ENCODE measurements at places on chromosomes 6 and 20.

GRCh38 chr6:53603386-53604116 is 58.6 kb upstream of the GCLC start:
- DNase-seq: no peak

DNA sequence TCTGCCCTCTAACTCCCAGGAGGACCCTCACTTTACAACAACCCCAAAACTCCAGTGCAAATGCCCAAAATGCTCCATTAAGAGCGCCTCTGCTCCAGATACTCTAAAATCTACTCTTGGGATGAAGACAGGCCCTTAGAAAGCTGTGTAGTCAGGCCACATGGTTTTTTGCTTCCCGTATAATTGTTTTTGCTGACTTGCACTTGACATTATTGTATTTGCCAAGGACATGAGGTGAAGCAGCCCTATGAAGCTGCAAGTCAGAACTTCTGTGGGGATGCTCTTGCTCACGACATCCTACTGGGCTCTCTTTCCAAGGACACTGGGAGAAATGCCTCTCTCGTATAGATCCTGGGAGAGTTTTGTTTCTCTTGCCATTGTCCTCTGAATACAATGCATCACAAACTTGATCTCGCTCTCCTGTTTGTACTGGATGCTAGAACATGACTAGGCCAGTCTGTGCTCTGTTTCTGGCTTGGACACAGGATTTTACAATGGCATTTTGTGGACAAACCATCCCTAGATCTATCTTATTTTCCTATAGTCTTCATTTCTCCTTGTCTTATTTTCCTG is 177.2 kb upstream of the DTNBP1 start:
- DNase-seq: no peak

- DNase-seq: no peak
Measured at GRCh38 chr20:23690581-23690980, 1.7 kb upstream of the CST4 start.

DNA sequence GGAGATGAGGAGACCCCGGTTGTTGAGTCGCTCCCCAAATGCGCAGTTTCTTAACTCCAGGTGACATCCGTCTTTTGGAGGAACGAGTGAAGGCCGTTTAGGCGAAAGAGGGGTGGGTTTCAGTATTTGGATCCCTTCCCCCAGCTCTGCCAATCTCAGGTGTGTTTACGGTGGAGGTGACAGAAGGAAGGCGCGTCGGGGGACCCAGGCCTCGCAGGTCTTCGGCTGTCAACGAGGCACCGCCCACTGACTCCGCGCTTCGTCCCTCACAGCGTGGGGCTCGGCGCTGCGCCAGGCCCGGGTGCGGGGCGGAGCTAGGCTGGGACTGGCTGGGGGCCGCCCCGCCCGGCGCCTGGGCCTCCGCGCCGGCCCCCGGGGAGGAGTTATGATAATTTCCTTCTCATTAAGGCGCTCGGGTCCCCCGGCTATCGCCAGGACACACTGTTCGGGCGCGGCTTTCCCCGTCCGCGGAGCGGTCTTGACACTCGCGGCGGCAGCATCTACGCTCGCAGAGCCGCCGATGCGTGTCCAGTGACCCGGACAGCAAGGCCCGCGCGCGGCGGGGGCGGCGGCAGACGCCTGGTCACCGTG is at the start of gene TFAP2C:
TFAP2C (plus strand) TSS at position 434 of the 591 bp plus-strand sequence. CDS start 239 bp downstream, outside the sequence.
- peak; percentile 50 for DNase-seq

- no peak for DNase-seq
Measured at GRCh38 chr20:34037767-34038166, 44.1 kb downstream of the RALY start.

DNA sequence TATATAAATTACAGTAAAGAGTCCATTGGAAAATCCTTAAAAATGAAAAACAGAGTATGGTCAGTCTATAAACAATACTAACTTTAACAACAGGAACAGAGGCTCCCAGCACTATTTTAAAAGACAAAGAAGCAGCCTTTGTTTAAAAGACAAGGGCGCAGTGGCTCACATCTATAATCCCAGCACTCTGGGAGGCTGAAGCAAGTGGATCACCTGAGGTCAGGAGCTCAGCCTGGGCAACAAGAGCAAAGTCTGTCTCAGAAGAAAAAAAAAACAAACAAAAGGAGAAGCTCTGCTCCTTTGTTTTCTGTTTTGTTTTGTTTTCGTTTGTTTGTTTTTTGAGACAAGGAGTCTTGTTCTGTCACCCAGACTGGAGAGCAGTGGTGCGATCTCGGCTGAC is 89.4 kb downstream of the DTNBP1 start:
- DNase-seq: no peak

- DNase-seq: no peak
Measured at GRCh38 chr20:32589256-32589655, 4.1 kb upstream of the NOL4L start.

GRCh38 chr6:166636191-166636933 is 9.3 kb upstream of the RPS6KA2 start:
- DNase-seq: no peak

DNA sequence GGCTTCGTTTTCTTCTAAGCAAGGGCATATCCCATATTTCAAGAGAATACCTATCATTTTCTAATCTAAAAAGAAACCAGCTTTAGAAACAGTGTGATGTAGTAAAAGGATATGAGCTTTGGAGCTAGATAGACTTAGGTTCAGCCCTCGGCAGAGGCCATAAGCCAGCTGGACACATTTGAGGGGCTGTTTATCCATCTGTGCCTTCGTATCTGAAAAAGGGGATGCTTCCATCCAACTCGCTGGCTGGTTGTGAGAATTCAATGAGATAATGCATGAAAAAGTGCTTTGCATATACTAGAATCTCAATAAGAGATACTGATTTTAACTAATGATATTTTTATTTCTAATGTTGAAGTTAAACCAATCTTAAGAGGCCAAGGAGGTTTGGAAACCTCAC is 58.0 kb downstream of the PRL start:
- no peak for DNase-seq

DNA sequence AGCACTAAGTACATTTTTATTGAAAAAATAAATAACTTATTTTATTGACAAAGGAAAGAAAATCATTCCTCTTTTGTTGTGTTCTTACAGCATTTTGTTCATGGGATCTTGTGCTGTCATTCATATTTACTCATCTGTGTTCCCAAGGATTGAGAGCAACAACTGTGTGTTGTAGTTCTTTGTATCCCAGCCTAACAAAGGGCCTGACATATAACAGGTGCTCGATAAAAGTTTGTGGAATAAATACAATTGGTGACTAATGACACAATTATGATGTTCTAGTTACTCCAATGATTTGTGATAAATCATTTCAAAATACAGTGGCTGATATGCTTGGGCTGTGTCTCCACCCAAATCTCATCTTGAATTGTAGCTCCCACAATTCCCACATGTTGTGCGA is 7.9 kb upstream of the OGFRL1 start:
- no peak for DNase-seq

DNA sequence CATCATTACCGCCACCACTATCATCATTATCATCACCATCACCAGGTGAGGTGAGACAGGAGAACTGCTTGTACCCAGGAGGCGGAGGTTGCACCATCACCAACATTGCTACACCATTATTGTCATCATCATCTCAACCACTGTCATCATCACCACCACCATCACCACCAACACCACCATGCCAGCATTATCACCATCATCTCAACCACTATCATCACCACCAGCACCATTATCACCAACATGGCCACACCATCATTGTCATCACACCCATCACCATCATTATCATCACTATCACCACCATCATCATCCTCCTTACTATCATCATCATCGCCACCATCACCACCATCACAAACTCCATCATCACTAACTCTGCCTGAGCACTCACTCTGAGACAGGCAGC is 661.8 kb upstream of the DEFB115 start:
- DNase-seq: no peak

DNA sequence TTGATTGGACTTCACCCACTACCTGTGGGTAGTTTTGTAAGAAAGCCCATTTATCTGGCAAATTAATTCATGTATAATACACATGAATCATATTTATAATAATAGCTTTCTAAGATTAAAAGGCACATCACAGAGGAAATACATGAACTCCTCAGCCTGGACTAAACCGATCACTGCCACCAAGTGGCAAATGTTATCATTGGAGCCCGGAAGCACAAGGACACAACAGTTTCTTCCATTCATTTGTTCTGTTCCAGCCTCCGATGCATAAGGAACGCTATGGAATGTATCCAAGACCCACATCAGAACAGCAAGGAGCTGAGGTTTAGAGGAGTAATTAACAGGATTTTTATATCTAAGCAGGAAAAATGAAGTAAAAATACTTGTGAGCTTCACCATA is 13.9 kb upstream of the IPCEF1 start:
- DNase-seq: peak; percentile 10

- no peak for DNase-seq
Measured at GRCh38 chr6:55643861-55644260, 64.9 kb upstream of the HMGCLL1 start.

DNA sequence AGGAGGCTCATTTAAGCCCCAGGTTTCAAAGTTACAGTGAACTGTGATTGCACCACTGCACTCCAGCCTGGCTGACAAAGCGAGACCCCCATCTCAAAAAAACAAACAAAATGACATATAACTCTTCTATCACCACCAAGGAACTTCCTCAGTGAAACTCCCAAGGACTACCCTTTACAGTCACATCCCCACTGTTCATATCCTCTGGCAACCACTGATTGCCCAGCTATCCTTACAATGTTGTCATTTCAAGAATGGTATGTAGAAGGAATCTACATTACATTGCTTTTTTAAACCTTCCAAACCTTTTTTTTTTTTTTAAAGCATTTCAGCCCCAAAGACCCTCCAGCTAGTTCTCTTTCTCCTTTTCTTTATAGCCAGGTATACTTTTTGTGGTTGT is 123.1 kb upstream of the CARMIL1 start:
- no peak for DNase-seq

- no peak for DNase-seq
Measured at GRCh38 chr6:25387483-25387882, 108.3 kb downstream of the CARMIL1 start.

GRCh38 chr6:39102071-39102820 is 12.7 kb downstream of the SAYSD1 start:
- DNase-seq: peak; percentile 70

GRCh38 chr6:5481750-5482149 is 220.4 kb downstream of the FARS2 start:
- DNase-seq: no peak

DNA sequence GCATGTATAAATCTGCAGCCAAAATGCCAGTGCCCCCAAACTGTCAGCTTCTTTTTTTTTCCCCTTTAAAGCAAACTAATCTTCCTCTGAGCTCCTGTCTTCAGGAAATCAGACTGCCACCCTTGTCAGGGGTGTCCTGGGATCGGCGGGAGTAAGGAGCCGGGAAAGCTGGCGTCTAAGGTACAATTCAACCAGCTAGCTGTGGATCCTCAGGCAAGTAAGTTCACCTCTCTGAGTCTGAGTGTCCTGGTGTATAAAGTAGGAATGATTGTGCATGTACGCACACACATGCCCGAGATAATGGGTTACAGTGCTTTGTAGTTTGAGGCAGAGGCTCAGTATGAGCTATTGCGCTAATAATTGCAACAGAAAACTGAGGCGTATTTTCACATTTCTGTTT is 98.3 kb downstream of the ANKRD60 start:
- DNase-seq: no peak

DNA sequence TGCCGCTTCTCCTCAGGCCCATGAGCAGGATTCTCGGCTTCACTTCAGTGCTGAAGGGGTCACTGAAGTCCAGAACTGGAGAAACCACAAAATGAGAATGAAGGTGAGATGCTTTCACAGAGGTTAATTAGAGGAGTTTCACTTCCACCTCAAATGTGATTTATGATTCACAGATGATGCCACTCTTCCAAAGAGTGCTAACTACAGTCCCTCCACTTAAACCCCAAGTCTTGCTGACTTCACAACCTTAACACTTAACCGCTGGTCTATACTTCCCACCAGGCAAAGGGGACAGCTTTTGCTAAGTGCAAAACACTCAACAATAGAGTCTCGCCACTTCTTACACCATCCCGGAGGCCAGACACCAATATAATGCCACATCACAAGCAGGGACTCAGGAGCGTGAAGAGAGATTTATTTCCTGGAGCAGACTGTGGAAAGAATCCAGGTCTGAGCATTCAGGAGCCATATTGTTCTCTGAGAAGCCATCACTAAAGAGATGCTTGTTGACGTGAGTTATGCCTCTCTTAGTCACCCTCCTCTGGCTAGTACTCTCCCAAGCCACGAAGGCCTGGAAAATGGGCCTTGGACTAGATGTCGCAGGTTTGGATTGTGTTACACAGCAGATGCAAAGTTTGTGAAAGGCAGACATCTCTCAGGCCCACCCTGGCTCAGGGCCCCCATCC is 24.4 kb downstream of the RRAGD start:
- no peak for DNase-seq

DNA sequence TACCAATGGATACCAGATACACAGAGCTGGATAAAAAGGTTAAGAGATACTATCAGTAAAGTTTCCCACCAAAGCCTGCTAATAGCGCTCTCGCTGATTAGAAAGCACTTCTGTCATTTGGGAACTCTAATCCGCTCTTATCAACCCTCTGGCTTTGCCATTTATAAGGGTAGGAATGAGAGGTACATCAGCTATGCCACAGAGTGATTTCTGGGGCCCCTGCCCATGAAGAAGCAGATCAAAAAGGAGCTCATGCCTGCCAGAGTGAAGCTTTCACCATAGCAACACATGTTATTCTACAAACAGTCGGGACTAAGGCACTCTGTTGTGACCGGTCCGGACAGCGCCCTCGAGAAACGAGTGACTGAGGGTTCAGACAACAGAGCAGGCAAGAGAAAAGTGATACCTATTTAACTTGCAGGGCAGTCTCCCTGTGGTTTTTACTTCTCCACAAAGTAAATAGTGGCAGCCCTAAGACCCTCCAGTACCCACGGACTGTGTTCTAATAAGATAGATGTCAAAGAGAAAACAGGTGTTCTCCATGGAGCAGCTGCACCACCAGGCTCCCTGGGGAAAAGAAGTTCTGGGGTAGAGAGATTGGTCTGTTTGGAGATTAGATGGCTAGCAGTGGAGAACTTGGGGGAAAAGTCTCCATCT is 5.6 kb downstream of the TRAM2 start:
- DNase-seq: no peak

- no peak for DNase-seq
Measured at GRCh38 chr6:51996296-51996947, 91.0 kb downstream of the PKHD1 start.

DNA sequence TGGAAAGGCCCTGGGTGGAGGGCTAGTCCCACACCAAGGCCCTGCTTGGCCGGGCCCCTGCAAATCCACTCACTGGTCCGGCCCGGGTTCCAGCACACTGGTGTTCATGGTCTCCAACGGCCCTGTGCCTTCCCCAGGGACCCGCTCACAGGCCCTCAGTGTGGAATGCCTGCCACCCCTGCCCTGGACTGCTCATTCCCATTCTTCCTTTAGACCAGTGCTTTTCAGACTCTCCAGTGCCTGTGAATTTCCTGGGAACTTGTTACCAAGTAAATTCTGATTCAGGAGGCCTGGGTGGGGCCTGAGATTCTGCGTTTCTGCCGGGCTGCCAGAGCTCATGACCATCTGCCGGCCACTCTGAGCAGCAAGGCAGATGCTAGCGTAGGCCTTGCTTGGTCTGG is 5.7 kb upstream of the PXDC1 start:
- no peak for DNase-seq

DNA sequence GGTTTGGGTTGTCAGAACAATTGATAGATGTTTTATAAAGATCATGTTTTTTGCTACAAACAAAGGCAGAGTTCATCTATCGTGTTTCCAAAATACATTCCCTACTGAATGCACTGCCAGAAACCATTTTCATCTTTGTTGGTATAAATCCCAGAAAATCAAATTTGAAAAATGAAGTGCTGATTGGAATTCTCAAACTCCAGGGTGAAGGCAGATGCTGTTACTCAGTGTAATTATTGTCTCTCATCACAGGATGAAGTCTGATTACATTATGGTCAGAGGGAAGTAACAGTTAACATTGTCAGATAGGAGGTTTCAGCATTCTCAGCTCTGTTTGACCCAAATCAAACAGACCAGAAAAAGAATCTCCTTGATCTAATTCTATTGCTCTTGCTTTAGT is 198.4 kb upstream of the KCNK16 start:
- DNase-seq: no peak
